ENCODE measurements at places on chromosomes 7 and 10.

DNA sequence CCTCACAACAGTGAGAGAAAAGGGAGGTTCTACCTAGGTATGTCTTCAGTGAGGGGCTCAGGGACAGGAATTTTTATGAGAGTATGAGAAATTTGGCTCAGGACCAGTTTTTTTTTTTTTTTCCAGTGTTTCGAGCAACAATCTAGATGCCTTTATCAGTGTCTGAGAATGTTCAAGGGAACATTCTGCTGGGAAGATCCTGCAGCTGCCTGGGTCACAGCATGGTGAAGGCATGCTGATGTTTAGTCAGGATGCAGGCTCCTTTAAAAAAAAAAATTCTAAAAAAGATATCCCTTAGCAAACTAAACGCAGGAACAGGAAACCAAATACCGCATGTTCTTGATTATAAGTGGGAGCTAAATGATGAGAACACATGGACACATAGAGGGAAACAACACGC, 31.0 kb downstream of the SBDS start:
- DNase-seq: no peak

DNA sequence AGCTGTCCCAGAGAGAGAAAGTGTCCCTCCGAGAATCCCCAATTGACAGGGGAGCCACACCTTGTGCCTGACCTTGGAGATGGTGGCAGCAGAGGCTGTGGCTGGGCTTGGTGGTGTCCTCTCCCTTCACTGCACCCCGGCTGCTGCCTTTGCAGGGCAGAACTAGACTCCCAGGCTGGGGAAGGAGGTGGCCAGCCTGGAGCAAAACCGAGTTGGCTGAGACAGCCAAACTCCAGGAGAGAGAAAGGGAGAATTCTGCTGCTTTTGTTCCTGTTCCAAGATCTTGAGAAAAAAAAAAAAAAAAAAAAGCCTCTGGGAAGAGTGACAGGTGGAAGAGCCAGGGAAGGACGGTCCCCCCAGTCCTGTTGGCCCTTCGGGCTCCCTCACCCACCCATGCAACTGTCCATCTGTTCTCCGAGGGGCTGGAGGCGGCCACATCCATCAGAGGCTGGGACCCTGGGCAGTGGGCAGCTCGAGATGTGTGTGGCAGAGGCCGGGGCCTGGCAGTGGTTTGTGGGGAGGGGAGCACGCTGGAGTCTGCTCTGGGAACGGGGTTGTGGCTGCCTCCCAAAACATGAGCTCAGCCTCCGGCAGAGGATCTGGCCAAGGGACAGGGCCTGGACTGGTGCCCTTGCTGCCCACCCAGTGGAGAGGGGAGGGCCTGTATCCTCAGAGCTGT, 35.5 kb downstream of the CLIP2 start:
- DNase-seq: no peak

DNA sequence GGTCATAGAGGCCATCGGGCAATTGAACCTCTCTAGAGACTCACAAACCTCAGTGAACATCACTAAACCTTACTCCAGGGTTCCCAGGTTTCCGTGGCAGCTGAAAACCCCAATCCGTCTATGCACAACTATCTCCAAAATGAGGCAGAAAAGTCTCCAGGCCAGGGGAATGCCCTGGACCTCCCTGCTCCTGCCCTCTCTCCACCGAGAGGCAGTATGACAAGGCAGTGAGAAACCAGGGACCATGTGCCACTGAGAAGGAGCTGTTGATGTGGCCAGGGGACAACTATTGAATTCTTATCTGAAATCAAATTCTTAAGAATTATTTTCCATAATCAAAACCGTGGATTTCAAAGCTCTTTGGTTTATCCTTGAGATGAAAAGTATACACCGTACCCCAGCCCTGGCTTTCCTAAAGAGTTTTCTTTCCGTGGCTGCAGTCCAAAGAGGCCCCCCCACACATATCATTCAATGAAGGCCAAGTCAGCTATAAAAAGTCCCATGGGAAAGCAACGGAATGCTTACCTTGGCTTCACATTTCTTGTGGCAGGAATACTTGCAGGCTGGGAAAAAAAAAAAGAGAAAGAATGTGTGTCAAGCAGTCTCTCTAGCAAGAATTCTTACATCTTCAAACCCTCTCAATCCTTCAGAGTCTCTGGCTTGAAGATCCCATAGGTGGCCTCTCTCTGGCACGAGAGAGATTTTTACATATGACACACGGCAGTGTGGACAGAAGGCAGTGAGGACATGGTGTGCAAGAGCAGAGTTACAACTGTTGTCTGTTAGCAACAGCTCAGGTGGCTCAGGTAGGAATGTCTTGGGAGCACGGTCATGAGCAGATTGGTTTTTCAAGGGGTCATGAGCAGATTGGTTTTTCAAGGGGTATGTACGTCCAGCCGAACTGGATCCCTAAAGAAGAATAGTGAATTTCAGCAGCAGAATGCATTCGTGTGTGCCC, 75.2 kb downstream of the TNS3 start:
- DNase-seq: no peak

GRCh38 chr7:22146961-22147512, 201.3 kb upstream of the CDCA7L start:
- no peak for DNase-seq

DNA sequence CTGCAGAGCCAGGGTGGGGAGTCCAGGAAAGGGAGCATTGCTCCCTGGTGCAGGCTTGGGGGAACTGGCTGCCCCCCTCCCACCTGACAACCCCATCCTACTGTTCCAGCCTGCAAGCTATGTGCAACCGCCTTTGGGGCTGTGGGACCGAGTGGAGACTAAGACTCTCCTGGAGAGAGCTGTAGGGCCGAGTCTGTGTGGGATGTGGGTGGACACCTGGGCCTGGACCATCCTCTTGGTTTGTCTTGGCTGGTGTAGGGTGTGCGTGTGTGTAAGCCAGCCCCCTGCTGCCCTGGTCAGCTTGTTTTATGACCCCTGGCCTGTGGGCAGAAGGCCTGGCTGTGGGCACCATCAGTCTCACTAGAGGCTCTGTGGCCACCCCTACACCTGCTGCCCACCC, 1.6 kb upstream of the RAMP3 start:
- DNase-seq: no peak

DNA sequence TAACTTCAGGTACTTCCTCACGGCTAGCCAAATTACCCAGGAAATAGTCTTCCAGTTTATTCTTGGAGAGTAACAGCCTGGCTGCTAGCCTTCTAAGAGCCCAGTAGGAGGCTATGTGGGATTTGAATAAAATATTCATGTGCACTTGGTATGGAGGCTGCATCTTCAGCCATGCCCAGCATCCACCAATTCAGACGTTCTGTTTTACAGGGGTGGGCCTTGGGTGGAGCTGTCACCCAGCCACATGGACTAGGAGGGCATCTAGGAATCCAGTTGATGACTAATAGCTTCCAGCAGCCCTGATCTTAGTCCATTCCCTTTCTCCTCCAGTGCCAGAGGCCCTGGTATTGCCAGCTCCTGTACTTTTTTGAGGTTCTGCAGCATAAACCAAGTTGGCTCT, 66.3 kb upstream of the ZRANB1 start:
- DNase-seq: no peak

Measured in stimulated activated CD4-positive, alpha-beta T cell treated with anti-CD3 and anti-CD28 coated beads, Interleukin-4, amount 100 ng/mL, for 4 hours (primary cell).